ENCODE measurements at places on chromosomes 13 and 19. TPM values are rescaled to one million over a fixed set of nuclear protein-coding genes. Genes with fewer than 3 reads are reported as not detected.
A peak's percentile ranks its signal among the peaks of the same experiment; 100 is the strongest.

DNA sequence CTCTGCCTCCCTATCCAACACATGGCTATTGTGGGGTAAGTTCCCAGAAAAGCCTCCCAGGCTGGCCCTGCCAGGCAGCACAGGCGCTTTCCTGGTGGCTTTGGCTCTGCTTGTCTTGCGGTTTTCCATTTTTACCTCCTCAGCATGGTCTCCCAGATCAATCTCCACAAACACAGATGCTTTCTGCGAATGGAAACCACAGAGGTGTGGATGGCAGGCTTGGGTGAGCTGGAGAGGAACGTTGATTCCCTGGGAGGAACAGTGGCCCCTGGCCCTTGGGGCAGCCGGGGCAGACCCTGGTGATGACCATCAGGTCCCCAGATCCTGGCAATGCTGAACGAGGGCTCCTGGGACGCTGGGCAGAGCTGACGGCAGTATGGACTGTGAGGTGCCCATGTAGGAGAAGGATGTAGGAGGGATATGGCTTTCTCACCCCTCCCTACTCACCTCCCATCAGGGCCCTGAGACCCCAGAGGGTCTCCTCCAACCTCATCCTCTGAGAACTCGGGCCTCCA, 6.6 kb downstream of the C13orf46 start:
- peaks cover 3% of the 10 kb centered on the region for H3K36me3 ChIP-seq
- H3K4me3 ChIP-seq = no peak overlapping the region
- no peak overlapping the region for H3K27ac ChIP-seq
- DNase-seq = no peak

GRCh38 chr19:46745521-46746280, at the start of gene FKRP:
Gene FKRP (plus strand): TSS chr19:46746057. CDS start chr19:46755451, 9,394 bp downstream.
- peak within 1 kb of the TSS; percentile 86 for H3K27ac ChIP-seq
- peaks cover 31% of the 10 kb centered on the region for H3K36me3 ChIP-seq
- peaks cover 53% of the 10 kb centered on the region for H3K4me1 ChIP-seq

GRCh38 chr19:19463348-19464117, 51.8 kb downstream of the TSSK6 start:
- H3K4me3 ChIP-seq = no peak overlapping the region
- peaks cover 76% of the 10 kb centered on the region for H3K4me1 ChIP-seq
- no peaks in the 10 kb centered on the region for H3K27me3 ChIP-seq
- no peak for DNase-seq
- peaks cover 65% of the 10 kb centered on the region for H3K36me3 ChIP-seq

SOX1 gene
- total RNA-seq = not detected

NCR1 gene
- 0.26 TPM for total RNA-seq

Measured in activated CD8-positive, alpha-beta T cell treated with anti-CD3 and anti-CD28 coated beads, Interleukin-2, amount 10 ng/mL, durations not matched to agents 7 days and 5 days (primary cell).